MV-4-11 (cell line): ENCODE measurements at places on chromosomes 3 and 15.
A peak's percentile ranks its signal among the peaks of the same experiment; 100 is the strongest.

GRCh38 chr3:116083683-116084082, 361.6 kb downstream of the LSAMP start:
- DNase-seq, result no peak

GRCh38 chr3:132596816-132597433, at the start of gene ACKR4:
Gene ACKR4 (plus strand): TSS chr3:132597270. CDS start chr3:132600398, 3,128 bp downstream.
- DNase-seq, result no peak

GRCh38 chr3:69107841-69108240, 14.6 kb downstream of the LMOD3 start:
- no peak for DNase-seq

GRCh38 chr3:17954801-17955200, 212.4 kb upstream of the TBC1D5 start:
- no peak for DNase-seq

- DNase-seq, result no peak
Observed at GRCh38 chr3:192991356-192991755, 73.7 kb upstream of the MB21D2 start.

DNA sequence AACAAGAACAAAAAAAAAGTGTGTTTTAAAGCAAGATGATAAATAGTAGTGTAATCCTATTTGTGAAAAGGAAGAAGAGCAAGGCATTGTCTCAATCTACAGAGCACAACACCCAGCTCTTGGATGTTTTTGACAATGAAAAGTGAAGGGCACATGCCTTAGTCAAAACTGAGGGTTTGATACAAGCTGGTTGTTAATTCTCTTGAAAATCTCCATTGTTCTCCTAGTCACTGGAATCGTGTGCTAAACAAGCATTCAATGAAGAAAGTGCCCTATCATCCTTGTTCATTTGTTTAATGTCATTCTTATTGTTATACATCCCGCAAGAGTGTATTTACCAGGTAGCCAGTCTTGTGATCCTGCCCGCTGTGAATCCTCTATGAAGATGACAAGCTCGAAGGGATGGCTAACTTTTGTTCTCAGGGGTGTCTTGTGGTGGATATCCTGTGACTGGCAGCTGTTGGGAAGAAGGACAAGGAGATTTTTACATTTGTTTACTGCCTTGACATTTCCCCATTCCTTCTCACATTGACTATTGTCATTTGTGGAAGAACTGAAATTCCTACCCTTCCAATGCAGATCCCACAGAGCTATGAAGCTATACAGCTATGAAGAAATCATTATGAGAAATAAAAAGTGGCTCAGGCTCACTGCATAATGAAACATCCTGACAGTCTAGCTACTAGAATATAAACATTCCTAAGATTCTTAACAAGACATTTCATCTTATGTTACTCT, 175.9 kb downstream of the VGLL3 start:
- DNase-seq, result no peak

DNA sequence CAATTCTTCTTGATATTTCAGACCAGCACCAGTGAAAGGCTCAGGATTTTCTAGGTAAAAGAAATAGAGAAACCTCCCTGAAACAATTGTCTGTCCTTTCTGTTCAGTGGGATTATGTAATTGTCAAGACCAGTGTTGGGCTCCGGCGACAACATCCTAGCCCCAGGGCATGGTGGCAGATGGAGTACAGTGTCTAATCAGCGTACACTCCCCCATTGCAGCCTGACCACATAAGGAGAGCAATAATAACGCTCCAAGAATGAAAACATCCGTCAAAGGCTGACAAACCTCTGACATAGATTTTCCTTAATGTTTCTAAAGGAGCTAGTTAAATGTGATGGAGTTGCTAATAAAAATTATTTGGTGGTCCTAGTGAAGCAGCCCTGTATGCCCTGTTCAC, 144.6 kb downstream of the EBLN2 start:
- DNase-seq, result no peak

DNA sequence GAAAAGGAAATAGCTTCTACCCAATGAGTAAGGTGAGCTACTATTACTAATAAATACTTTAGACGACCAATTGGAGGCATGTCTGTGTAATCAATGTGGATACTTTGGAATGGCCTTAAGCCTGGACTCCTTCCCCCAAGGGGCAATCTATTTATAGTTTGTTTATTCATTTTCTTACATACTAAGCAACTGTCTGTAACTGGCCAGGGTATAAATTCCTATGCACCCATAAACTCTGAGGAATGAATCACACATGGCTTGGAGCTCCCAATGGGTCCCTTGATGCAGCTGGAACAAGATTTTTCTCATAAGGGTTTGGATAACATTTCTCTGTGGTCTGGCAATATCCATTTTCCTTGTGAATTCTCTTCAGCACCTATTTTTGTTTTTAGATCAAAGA, 506.8 kb downstream of the EDEM1 start:
- DNase-seq, result no peak

GRCh38 chr3:115958526-115958925, 335.2 kb downstream of the GAP43 start:
- DNase-seq, result no peak

GRCh38 chr15:99909592-99910295, 176.5 kb upstream of the LYSMD4 start:
- no peak for DNase-seq

- DNase-seq, result no peak
Observed at GRCh38 chr15:81381720-81382119, 7.7 kb upstream of the TMC3 start.

DNA sequence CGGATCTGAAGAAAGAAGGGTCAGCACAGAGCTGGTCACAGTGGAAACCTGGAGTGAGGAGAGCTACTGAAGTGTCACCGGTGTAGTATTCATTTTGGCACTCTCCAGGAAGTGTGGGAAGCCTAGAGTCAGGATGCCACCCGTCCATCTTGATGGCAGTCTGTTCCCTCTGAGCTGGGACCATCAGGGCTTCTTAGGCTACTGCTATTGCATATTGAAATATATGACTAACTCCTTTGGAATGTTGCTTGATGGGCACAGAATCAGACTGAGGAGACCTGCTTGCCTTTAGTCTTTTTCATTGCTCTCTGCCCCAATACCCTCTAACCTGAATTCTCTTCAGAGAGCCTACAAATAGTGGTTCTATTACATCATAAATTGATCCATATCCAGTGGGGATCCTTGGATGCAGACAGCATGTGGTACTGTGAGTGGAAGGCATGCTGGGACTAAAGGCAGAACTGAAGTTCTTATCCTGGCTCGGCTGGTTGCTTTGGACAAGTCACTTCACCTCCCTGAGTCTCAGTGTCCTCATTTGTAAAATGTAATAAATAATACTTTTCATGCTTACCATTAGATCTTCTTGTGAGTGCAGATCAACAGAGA, 143.5 kb downstream of the PDE8A start:
- no peak for DNase-seq

- no peak for DNase-seq
Observed at GRCh38 chr3:52866427-52866826, 30.9 kb downstream of the STIMATE start.

GRCh38 chr3:188839187-188839695, 332.5 kb upstream of the TPRG1 start:
- no peak for DNase-seq

DNA sequence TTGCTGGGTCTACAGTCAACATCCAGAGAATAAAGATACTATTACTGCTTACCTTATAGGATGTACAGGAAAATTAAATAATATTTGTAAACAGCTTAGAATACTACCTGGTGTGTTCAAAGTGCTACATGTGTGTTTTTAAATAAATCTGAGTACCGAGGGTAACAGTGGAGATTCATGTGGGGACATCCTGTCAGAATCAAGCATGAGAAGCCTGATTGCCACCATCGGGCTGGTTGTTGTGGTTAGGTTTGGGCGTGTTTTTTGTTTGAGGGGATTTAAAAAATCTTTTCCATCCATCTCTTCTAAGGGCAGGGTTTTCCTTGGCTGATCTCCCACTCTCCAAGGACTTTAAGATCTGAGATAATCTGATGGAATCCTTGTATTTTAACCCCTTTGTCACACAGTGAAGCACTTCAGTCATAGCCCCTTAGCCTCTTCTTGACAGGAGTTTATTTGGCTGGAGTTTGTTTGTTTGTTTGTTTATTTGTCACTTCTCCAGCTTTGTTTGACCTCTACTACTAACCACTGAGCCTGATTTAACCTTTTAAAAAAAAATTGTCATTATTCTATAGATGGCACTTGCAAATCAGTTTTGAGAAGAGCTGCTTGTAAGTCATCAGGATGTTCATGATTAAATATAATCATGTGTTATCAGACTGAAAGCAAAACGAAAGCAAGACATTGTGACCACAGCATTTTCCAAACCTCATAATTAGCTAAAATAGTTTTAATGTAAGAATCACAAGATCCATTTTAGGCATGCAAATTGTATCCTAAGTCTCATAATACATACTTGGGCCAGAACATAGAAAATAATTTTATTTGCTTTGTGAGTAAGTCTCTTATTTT, 72.8 kb upstream of the RARB start:
- DNase-seq, result no peak

- DNase-seq, result no peak
Observed at GRCh38 chr3:147712357-147712756, 303.2 kb downstream of the ZIC1 start.

- no peak for DNase-seq
Observed at GRCh38 chr15:52180851-52181450, 10.2 kb downstream of the GNB5 start.

DNA sequence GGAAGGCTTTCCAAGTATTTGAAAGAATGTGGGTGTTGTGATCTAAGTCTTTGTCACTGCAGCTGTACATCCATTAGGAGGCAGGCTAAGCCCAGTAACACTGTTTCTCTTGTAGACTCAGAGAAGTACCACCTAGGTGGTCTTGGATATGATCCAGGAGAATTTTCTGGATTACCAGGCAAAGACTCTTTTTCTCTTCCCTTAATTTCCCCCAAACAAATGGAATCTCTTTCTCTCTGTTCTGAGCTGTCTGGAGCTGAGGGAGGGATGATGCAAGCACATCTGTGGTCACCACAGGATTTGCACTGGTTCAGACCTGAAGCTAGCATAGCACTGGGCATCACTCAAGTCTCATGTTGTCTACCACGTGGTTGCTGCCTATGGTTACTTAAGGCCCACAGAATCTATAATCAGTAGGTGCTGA, 227.6 kb downstream of the NECTIN3 start:
- peak; percentile 65 for DNase-seq

DNA sequence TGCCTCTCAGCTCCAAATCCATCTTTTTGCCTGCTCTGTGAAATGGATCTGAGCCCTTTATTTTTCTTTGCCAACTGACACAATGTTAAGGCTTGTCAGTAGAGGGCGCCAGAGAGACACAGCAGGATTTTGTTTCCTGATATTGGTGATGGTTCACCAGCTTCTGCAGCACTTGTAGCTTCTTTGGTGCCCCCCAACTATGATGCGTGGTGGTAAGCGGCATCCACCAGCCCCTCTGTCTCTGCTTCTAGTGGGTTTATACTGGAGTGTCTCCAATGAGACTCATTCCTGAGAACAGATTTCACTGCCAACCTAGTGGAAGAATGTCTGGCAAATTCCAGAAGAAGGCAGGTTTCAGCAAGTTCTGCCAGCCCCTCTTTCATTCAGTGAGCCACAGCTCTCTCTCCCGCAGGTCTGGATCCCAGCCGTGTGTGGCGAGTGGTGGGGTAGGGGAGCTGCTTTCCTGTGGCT, 471.9 kb upstream of the FRG2C start:
- peak; percentile 67 for DNase-seq

DNA sequence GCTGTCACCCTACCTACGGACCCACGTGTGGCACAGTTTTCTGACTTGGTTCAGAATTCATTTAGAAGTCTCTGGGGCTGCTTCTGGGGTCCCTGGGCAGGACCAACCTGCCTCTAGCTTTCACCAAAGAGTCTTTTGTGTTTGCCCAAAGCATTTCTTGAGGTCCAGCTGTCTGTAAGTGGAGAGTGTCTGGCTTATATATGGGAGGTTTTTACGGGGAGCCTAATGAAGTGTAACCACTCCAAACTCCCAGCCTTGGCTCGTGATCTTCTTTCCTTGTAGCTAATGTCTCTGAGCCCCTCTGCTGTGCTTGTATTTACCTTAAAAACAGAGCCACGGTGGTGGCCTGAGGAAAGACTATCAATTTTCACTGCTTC, 109.0 kb upstream of the CTDSPL start:
- no peak for DNase-seq

DNA sequence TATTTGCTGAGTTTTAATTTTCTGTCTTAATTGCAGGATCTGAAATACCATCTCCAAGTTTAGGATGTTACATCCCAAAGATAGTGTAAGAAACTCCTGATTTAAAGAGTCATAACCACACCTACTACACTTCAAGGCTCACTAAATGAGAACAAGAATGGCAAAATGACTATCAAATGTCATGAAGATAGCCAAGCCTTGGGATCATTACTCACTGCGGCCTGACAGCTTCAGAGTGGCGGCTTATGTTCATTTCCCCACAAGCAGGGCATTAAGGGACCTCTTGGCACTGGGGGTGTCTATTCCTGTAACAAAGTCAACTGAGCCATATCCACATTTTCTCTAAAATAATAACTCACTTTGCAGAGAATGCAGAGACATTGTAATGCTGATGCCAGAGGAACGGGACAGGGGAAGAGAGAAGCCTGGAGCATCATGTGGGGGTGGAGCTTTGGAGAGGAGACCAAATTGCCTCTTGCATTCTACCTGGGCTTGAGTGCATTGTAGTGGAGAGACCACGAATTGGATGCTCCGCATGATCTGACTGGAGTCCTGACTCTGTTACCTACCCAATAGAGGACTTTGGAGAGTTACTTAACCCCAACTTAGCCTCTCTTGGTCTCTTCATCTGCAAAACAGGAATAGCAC, 219.2 kb downstream of the OPA1 start:
- DNase-seq, result no peak

DNA sequence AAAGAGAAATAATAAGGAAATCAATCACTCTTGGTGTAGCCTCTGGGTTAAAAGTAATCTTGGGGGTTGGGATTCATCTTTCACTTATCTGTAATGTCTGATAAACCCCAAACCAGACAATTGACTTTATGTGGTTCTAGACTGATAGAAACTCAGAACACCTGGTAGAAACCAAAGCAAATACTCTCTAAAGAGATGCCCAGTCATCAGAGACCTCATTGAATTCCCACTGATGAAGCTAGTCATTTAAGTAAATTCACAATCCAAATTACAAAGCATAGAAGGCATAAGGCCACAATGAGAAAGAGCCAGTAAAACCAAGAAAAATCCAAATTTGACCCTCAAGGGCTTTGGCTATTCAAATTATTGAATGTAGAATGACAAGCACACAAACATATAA, 250.6 kb downstream of the MBNL1 start:
- no peak for DNase-seq

DNA sequence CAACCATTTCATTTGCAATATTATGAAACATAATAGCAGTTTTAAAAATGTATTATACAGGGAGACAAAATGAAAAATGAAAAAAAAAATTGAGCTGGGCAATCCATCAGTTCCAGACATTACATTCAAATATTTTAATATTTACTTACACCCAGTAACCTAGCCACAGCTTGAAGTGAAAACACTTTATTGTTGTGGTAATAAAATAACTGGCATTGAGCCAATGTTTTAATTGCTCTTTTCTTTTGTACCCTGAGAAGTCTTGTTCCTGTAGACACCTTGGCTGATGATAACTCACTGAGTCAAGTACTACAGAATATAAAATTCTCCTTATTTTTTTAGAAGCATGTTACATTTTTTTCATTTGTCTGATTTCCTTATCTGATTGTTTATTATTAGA, 180.6 kb downstream of the ROBO1 start:
- DNase-seq, result no peak
